Motor neuron (in vitro differentiated cells): ENCODE measurements at places on chromosomes 2 and 18. TPM values are rescaled to one million over a fixed set of nuclear protein-coding genes. Genes with fewer than 3 reads are reported as not detected.

Gene SP5
- total RNA-seq: 0.10 and 0.14 TPM in 2 replicates

Gene KCNG2
- 0.93 TPM in 1 of 2 replicates, not detected in the other for total RNA-seq

Gene VSNL1
- total RNA-seq: 10.8 and 12.3 TPM in 2 replicates

Gene IGFBP2
- total RNA-seq: 478 and 483 TPM in 2 replicates

Gene TEX44
- total RNA-seq: 0.31 TPM in 1 of 2 replicates, not detected in the other

Gene AOX1
- total RNA-seq: 3.2 and 4.4 TPM in 2 replicates

Gene LMAN1
- total RNA-seq: 54.1 and 60.7 TPM in 2 replicates

Gene RPS27A
- total RNA-seq: 1,107 and 1,136 TPM in 2 replicates

Gene UGT1A1
- total RNA-seq: 0.09 TPM in 1 of 2 replicates, not detected in the other

Gene RAX
- total RNA-seq: 0.32 and 0.41 TPM in 2 replicates

Gene GTF2A1L
- total RNA-seq: 0.32 and 0.87 TPM in 2 replicates

Gene GALNT5
- 11.0 and 12.0 TPM in 2 replicates for total RNA-seq

Gene GALNT3
- total RNA-seq: 0.73 and 0.75 TPM in 2 replicates

Gene ANKRD62
- 0.05 and 0.13 TPM in 2 replicates for total RNA-seq

Gene MERTK
- 2.3 and 2.9 TPM in 2 replicates for total RNA-seq

Gene CYS1
- 0.23 and 0.50 TPM in 2 replicates for total RNA-seq
